Activated T-cell treated with anti-CD3 and anti-CD28 coated beads, Interleukin-2, amount 50 U/mL, for 48 hours (primary cell): ENCODE measurements at places on chromosomes 1 and 21.

DNA sequence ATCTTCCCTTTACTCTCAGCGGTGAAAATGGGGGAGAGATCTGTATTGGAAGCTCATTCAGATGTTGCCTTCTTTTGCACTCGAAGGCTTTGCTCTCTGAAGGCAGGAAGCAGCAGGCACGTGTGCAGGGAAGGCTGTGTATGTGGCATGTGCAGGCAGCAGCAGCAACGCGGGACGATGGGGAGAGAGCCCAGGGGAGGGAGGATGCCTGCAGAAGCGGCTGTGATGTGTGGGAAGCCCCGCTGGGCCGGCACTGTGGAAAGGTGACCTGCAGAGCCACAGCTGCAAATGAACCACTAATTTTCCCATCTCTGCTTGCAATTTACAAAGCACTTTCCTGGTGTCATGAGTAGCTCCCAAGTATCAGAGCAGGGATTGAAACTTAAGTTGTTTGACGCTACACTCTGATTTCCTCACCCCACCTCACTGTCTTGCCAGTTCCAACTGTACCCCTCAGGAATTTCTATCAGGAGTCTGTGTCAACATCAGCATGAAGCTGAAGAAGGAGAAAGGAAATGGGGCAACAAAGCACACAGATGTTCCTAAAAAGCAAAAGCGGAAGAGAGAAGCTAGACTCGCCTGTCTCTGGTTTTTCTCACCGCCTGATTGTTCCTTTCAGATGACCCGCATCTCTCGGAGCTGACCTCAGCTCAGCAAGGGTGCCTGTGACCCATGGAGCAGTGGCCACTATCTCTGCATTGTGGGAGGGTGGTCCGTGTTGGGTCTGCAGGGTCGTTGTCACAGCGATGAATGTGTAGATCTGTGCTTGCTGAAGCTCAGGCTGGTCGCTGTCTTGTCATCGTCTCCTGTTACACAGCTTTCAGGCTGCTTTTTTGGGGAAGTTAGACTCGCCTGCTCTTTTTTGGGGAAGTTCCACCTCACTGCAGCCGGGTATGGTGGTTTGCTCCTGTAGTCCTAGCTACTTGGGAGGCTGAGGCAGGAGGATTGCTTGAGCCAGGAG, 156.1 kb downstream of the KIF26B start:
- peak; percentile 27 for DNase-seq

DNA sequence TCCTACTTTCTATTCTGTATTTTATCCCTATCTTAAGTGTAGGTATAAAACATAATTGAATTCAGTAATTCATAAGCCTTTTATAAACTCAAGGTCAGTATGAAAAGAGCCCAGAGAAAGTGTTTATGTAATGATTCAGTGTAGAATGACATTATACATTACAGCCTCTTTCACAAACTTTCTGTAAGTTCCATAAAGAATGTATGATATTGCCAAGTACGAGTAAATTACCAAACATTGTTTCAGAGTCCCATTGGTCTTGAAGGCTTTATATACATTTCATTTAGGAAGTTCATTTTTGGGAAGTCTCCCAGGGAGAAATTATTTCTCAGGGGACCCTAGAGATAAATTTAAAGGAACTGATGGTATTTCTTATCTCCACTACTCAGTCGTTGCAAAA, 37.8 kb upstream of the VAMP3 start:
- no peak for DNase-seq

DNA sequence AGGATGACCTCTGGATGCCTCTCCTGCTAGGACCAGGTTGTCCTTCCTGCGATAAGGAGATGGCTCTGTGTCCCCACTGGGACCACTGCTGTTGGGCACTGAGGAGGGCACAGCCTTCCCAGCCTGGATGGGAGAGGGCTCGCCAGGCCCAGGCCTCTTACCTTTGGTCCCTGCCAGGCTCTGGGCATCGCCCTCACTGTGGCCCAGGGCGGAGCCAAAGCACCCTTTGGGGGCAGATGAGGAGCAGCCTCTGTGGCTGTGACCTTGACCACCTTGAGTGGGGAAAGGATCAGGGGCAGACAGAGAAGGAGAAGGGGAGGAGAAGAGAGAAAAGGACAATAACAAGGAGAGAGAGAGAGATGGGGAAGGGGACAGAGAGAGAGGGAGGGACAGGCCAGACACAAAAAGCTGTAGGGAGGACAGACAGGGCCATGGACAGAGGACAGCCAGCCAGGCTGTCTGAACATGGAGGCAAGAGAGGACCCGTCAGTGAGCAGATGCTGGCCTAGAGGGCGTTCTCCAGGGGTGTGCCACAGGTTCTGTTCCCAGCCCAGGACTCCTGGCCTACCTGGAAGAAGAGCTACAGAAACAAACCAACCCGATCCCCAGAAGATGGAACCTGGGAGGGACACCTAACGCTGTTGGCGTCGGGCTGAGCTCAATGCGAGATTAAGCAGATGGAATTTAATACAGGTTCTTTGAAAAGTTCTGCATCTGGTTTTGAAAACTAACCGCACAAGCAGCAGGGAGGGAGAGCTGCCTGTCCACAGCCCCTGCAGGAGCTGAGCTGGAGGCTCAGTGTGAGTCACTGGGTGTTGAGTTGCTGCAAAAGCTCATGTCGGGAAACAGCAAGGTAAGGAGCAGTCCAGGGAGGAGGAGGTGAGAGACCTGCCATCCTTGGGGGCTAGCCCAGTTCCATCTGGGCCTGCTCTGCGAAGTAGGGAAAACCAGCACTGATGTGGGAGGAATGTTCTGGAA, 262.1 kb downstream of the PTPRU start:
- no peak for DNase-seq

DNA sequence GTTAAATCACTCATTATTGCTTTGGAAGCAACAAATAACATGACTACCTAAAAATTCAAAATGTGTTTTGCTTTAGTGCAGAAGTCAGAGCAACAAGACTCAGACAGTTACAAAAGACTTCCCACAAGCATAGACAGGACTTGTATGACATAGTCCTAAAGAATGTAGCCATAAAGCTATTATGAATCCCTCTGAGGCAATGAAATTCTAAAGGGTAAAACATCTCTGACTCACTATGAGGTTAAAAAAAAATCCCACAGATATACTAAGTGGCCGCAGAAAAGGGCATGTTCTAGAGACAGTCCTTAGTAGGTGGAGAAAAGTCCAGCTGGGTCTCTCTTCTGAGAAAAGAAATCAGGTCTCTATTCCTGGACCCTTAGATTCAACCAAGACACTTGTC, 4.9 kb downstream of the PRKAB2 start:
- DNase-seq, result no peak

DNA sequence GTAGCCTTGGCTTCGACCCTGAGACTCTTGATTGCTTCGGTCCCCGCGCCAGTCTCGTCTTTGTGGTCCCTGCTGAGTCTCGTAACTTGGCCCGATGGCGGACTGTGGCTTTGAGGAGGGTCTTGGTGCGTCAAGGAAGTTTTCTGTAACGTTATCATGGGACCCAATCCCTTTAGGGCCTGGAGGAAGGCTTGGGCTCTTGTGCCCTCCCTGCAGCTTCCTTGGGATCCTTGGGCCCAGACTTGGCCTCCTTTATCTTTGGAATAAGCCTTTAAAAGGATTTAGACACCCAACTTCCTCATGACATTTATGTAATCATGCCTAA, 371 bp downstream of the ZMPSTE24 start:
- no peak for DNase-seq

DNA sequence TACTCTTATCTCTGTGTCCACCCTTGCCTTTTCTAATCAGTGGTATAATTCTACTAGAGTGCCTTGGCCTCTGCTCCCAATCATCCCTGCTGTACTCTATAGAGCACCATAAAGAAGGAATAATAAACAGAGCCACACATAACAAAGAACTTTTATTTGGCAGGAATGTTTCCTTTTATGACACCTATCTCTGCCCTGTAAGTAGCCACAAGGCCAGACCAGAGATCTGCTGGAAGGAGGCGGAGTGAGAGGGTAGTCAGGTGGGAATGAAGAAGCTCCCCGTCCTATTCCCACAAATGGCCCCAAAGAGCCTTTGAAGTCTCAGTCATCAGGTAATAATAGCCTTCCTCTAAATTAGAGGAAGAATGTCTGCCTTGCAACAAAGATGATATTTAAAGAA, 32.7 kb downstream of the WLS start:
- no peak for DNase-seq

DNA sequence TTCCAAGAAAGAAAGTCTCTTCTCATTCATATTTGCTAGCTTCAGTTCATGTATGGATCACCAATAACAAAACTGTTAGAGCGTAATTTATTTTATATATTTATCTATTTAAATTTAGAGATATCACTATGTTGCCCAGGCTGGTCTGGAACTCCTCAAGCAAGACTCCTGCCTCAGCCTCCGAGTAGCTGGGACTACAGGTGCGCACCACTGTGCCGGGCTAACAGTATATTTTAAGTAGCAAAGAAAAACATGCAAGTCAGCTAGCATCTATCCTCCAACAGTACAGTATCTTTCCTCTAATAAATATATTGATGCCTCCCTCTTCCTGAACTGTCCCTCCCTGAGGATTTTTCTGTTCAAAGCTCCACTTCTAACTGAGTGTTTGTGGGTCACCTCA, 21.5 kb downstream of the INPP5B start:
- DNase-seq, result no peak

DNA sequence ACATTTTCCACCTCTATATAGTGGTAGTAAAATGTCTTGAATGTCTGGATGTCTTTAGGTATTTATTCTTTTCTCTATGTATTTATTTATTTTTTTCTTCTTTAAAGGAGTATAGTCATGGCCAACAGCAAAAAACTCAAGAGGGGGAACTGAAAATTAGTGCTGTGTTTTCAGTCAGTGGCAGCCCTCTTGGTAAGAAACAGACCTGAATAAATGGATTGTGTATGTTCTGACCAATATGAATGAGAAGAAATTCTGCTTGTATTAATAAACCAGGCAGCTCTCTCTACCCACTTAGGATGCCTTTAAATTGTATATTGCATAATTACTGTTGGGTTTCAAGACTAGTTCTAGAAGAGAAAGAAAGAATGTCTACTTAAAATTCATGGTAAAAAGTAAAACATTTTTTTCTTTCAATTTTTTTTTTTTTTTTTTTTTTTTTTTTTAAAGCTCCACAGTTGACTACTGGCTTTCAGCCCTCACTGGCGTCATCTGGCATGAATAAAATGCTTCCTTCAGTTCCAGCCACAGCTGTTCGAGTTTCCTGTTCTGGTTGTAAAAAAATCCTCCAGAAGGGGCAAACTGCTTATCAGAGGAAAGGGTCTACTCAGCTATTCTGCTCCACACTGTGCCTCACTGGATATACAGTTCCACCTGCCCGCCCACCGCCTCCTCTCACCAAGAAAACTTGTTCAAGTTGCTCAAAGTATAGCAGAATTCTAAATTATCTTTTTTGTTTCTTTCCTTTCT, 101.6 kb downstream of the ZMYM4 start:
- DNase-seq, result no peak

DNA sequence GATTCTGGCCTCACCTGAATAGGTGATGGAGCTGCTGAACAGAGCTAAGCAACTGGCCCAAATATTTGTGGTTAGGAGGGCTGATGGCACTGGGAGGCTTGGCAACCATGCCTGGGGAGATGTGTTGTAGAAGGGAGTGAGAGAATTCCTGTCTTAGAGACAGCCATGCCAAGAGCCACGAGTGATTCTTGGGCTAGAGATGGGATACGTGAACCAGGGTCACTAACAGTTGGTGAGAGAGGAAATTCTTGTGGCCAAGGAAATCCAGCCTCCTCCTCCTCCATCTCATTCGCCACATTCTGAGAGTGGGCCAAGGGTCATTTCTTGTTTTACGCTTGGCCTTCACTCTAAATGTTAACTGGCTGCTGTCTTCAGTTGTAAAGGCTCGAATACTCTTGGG, 46.3 kb downstream of the NGF start:
- DNase-seq, result no peak

GRCh38 chr1:246679794-246680177, 44.4 kb upstream of the SCCPDH start:
- DNase-seq, result no peak

DNA sequence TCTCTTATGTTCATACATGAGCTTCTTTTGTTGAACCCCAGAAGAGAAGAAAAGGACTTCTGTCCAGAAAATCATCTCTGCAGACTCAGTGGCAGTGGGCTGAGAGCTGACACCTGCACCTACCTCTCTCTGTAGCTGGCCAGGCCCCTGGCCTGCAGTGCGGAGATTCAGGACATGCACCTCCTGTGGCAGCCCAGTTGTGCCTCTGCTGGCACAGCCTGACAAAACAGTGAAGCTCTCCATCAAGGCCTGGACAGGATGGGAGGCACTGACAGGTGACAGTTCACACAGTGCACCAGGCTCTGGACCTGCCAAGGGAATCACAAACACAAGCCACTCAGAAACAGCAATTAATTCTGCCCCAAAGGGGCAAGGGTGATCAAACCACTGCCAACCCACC, 88.8 kb downstream of the TGFBR3 start:
- no peak for DNase-seq

DNA sequence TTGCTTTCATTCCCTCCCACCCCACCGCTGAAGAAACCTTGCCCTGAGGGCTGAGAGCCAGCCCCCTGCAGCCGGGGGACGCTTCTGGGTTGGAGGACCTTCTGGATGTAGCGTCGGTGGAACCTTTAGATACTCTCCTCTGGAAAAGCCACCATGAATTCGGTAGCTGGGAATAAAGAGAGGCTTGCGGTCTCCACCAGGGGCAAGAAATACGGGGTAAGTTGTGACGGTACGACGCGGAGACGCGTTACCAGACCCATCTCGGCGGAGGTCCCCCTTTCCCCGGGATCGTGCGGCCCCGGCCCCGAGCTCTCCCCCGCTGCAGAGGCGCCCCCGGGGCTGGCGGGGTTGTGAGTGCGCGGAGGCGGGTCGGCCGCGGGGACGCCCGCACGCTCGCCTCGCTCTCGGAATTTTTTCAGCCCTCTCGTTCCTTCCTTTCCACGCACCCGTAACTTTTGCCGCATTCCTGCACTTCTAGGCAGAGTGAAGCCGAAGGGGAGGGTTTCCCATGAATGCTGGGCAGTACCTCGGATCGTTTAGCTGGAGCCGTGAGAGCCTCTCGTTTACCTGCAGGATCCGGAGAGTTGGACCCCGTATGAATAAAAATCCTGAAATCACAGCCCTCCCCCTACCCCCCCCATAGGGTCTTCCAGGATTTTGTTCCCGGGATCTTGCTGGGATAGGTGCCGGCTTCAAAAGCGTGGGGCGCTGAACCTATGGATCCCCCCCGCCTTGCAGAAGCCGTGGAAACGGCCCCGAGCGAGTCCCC, 671 bp downstream of the KIF26B start:
- DNase-seq, result peak; percentile 23
